ENCODE measurements at places on chromosomes 5 and 9.

DNA sequence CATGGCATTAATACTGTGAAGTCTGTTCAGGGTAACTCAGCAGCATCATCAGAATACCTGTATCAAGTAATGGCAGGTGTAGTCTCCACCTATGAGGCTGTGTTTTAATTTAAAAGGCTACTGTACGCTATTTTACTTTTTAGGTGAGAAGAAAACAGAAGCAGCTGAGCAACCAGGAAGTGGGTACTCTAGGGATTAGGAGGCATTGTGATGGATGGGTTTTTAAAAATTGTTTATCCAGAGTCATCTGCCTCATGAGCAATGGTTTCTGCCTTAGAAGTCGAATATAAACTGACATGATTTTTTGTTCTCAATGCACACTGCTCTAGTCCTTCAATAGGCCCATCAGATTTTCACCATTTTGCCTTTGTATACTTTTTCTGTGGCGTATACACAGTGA is 42.6 kb downstream of the PSIP1 start:
- no peak for DNase-seq

DNA sequence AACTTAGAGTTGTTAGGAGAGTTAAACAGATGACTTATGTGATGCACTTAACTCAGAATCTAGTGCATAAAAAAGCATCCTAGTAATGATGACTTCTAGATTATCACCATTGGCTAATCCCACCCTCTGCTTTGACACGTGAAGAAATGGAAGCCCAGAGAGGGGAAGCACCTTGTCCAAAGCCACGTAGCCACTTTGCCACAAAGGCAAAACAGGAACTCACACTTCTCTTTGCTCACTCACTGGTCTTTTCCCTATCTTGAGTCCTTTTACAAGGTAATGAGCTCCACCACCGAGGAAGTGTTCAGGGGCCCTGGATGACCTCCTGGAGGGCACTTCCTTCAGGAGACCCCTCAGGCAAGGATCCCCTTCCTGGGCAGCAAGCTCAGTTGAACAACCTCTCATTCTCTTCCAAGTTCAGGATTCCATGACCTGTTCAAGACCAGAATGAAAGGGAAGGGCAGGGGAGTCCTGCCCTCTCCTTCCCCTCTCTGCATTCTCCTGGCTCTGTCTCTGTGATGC is 89.7 kb downstream of the HRH2 start:
- DNase-seq: no peak

DNA sequence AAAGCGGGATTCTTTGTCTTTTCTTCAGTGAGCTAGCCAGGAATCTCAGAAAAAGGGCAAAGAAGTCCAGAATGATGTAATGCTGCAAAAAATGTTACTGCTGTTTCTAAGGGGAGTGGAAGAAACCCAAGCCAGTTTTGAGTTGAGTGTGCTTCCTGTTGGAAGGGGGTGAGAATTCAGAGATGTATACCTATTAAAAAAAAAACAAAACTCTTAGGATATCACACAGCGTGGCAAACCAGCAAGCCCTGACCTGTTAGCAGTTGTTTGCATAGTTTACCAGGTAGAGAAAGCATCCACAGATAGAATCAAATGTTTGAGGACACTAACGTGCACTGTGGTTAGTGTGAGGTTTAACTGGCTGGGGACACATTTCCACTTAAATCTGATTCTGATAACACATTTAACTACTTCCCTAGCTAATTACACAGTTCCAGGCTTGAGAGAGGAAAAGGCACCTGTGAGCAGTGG is 11.4 kb downstream of the BASP1 start:
- DNase-seq: no peak

GRCh38 chr9:134286471-134287245 is 39.6 kb upstream of the RXRA start:
- DNase-seq: no peak

GRCh38 chr5:57887851-57888621 is 405.4 kb upstream of the ACTBL2 start:
- no peak for DNase-seq

- no peak for DNase-seq
Measured at GRCh38 chr5:55691265-55692105, 20.6 kb downstream of the SLC38A9 start.

- no peak for DNase-seq
Measured at GRCh38 chr9:115590011-115590410, 472.1 kb upstream of the TNC start.
